ENCODE measurements at places on chromosomes 1 and 21. TPM values are rescaled to one million over a fixed set of nuclear protein-coding genes. Genes with fewer than 3 reads are reported as not detected.

DNA sequence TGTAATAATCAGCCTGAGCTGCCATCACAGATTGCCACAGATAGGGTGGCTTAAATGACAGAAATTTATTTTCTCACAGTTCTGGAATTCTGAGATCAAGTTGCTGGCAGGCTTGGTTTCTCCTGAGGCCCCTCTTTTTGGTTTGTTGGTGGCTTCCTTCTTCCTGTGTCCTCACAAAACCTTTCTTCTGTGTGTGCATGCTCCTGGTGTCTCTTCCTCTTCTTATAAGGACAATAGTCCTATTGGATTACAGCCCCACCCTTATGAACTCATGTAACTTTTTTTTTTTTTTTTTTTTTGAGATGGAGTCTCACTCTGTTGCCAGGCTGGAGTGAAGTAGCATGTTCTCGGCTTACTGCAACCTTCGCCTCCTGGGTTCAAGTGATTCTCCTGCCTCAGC is 41.0 kb upstream of the F3 start:
- no peak for DNase-seq

C1orf232 gene
- total RNA-seq: not detected

UMODL1 gene
- not detected for total RNA-seq

INSRR gene
- not detected for total RNA-seq

PROX1 gene
- total RNA-seq: under 0.01 TPM

DNA sequence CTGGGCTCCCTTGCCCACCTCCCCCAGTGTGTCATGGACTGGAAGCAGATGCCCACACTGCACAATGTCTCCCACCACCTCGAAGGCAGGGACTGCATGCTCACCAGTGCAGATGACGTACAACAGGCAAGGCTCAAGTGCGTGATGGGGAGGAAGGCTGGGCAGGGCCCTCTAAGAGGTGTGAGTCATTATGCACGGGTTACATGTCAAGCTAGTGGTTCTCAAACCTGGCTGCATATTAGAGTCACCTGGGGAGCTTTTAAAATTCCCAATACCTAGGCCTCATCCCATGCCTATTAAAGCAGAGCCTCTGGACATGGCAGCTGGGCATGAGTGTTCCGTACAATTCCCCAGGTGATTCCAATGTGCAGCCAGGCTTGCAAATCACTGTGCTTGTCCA is 137.9 kb upstream of the NGF start:
- DNase-seq: peak; percentile 55

Measured in bronchial epithelial cell (primary cell).